ENCODE measurements at places on chromosomes 2 and 18.
A peak's percentile ranks its signal among the peaks of the same experiment; 100 is the strongest.

DNA sequence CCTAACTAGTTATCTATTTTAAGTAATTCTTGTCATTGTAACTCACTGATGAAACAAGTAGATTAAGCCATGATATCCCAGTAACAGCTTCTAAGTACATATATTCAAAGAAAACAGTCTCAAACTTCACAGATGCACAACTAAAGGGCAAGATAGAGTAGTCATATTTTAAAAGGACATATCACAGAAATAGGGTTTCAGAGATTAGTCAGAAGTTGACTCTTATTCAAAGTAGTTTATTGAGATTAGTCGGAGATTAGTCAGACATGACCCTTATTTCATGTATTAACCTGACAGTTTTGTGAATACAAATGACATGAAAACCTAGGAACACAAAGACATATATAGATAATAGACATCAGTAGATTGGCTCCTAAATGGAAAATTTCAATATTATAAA, 15.9 kb upstream of the CHAC2 start:
- no peak for DNase-seq

- no peak for DNase-seq
Measured at GRCh38 chr2:42101206-42102023, 53.6 kb downstream of the PKDCC start.

DNA sequence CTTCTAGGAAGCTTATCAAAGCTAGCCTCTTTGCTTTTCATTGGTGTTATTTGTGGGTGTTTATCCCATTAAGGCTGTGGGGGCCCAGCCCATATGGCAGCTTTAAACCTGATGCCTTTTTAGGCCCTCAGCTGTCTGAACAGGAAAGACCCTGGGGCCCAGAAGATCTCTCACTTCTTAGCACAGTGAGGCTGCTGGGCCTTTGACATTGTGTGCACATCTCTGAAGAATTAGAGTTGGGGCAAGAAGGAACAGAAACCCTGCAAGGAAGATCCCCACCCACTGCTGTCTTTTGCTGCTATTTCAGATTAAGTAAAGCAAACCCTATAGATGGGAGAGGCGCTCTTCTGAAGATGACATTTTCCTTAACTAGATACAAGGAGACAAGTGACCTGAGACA, 250.0 kb downstream of the SMAD2 start:
- DNase-seq = no peak

GRCh38 chr2:24919037-24919505, 966 bp downstream of the ADCY3 start:
- no peak for DNase-seq

GRCh38 chr2:224121406-224122067, 82.5 kb upstream of the SERPINE2 start:
- no peak for DNase-seq

GRCh38 chr2:221198309-221198708, 373.8 kb downstream of the EPHA4 start:
- DNase-seq = no peak

DNA sequence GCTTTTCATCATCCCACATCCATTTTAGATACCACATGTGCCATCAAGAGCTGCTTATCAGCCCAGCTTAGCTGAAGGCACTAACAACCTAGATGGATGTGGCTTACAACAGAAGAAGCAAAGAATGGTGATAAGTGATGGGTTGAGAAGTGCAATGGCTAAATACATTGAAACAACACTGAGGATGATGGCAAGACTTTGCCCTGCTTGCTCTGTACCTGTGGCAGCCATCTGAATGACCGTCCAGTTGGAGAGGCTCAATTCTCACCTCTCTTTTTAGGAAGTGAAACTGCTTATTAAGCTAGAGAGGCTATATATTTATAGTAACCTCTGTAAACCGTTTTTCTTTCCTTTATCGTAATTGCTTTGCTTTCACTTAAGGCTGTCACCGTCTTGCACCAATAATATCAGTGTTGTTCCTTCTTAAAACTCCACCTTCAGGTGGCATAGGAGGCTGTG, 5.7 kb downstream of the GPATCH11 start:
- DNase-seq = no peak

GRCh38 chr2:71940695-71941094, 207.0 kb downstream of the CYP26B1 start:
- DNase-seq = no peak

GRCh38 chr18:9951022-9951859, 37.4 kb downstream of the VAPA start:
- DNase-seq = peak; percentile 33

DNA sequence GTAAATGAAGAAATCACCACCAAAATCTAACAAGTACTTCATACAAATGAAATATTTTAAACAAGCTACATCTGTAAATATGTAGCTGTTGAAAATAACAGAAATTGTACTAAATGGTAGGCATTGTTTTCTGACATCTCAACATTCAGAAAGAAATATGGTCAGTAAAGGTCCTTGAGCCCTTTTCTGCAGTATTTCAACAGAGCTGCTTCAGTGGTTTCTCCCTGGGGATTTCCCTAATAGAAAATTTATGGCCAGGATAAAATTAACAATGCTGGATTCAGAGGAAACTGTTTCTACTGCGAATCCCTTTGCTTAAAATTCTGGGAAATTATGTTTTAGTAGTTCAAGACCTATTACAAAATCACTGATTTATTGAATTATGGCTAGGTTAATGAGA, 256.6 kb downstream of the PIEZO2 start:
- DNase-seq = no peak

- DNase-seq = no peak
Measured at GRCh38 chr2:64951306-64951953, 37.8 kb upstream of the SLC1A4 start.

DNA sequence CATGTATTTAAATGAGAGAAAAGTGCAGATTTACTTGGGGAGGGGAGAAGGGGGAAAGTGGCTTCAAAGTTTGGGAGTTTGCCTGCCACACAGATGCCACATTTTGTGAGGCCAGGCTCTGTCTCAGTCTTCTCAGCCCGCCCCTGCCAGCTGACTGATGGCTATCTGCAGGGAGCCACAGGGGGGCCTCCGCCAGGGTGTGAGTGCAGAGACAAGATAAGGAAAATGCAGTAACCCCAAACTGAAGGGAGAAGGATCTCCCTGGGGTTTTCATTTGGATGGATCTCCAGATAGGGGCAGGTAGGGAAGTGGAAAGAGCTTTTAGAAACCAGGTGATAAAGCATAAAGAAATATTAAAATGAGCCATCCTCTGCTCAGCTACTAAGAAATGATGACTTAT, 128.8 kb downstream of the ZNF521 start:
- DNase-seq = no peak

DNA sequence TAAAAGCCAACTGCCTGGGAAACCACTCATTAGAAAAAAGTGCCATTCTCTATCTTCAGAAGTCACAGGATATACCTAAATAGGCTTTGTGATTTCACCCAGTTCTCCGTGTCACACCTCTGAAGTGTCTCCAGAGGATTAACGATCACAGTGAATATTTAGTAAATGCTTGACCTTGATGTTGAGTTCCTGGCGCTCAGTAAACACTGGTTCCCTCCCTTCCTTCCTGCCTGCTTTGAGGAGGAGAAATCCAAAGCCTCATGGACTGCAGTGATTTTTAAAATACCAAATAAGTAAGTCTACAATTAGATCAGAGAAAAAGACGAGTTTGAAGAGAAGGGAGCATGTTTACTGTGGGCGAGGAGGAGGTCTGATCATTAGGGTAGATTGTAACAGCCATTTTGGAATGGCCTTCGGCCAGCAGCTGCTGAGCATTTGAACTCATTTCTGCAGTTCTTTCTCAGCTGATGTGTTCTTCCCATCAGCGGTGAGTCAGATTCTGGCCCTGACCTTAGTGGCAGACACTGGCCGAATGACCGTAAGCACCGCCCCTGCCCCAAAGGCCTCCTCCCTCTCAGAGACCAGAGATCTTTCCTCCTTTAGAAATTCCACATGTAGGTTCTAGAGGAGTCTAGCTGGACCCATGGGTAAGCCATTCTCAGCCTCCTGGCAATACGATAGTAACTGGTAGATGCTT, 62.1 kb upstream of the SLC16A14 start:
- no peak for DNase-seq

DNA sequence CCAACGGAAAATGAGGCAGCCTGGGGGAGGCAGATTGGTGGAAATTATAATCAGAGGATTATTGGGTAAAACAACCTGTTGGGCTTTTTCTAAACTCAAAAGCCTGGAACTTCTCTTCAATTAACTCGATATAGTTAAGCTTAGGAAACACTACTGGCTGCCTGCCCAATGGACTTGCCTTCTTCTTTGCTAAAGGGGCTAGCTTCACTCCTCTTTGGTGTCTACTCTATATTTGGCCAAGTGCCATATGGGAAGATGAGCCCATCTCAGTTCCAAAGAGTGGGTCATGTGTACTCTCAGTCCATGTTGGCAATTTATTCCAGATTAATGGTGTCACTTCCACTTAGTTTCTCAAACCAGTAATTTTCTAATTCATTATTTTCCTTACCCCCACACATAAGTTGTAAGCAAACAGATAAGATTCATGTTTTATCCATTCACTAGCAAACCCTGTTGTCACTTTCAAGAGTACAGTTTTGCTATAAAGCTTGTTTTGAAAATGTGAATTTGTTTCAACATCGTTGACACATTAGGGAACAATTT, 34.3 kb downstream of the DARS1 start:
- DNase-seq = no peak

- DNase-seq = no peak
Measured at GRCh38 chr2:45264227-45265225, 255.3 kb upstream of the SIX2 start.

DNA sequence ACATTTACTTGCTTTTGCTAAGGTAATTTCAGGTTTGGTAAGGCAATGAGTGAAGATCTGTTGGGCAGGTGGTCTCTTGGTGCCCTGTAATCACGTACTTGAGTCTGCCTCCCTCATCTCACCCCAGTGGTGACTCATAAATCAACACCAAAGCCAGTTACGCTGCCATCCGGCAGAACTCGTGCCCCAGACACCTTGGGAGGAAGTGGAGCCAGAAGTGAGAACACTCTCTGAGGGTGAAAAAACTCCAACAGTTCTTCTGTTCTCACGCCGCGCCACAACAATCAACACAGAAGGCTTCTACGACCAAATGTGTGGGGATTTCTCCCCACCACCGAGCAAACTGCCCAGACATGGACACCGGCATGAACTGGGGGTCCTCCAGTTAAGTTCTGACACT, 206.2 kb downstream of the ARL4C start:
- peak; percentile 30 for DNase-seq

GRCh38 chr2:13050764-13051163, 334.0 kb downstream of the TRIB2 start:
- DNase-seq = no peak

All from KG1 (cell line).